ENCODE measurements at places on chromosomes 6 and 20. TPM values are rescaled to one million over a fixed set of nuclear protein-coding genes. Genes with fewer than 3 reads are reported as not detected.

The FGD2 gene
- total RNA-seq: not detected

The RIPOR3 gene
- 2.2 TPM for total RNA-seq

The SLC26A8 gene
- total RNA-seq: under 0.01 TPM

The SYNJ2 gene
- 45.5 TPM for total RNA-seq

The SYCP2 gene
- total RNA-seq: 0.37 TPM

The YTHDF1 gene
- total RNA-seq: 18.0 TPM

The SLC17A2 gene
- not detected for total RNA-seq

The TSPO2 gene
- not detected for total RNA-seq

The RBCK1 gene
- total RNA-seq: 54.0 TPM

The SIRPD gene
- total RNA-seq: not detected

The CHRNA4 gene
- total RNA-seq: not detected

The PHACTR3 gene
- not detected for total RNA-seq

The CRIP3 gene
- total RNA-seq: not detected

The NFYA gene
- 5.9 TPM for total RNA-seq

The PKIB gene
- total RNA-seq: 0.39 TPM

The ZC2HC1B gene
- not detected for total RNA-seq

The MDN1 gene
- 51.4 TPM for total RNA-seq

The PNPLA1 gene
- not detected for total RNA-seq

The DLK2 gene
- not detected for total RNA-seq

The OR2B6 gene
- total RNA-seq: not detected

The MRPL14 gene
- 42.8 TPM for total RNA-seq

The HLA-DPB1 gene
- total RNA-seq: 1.8 TPM

The BAG2 gene
- 24.4 TPM for total RNA-seq

The ATAT1 gene
- total RNA-seq: 4.1 TPM

The RNF182 gene
- 5.5 TPM for total RNA-seq

The EDN1 gene
- total RNA-seq: under 0.01 TPM

The AP5S1 gene
- total RNA-seq: 20.5 TPM

The TRIM15 gene
- not detected for total RNA-seq

The FBXO5 gene
- total RNA-seq: 19.5 TPM

The RAB44 gene
- total RNA-seq: not detected

The CRISP2 gene
- not detected for total RNA-seq

The NRSN1 gene
- not detected for total RNA-seq

The SAMD10 gene
- 1.8 TPM for total RNA-seq

The MYCT1 gene
- not detected for total RNA-seq

The OR12D2 gene
- not detected for total RNA-seq

The SLC32A1 gene
- not detected for total RNA-seq

The FITM2 gene
- total RNA-seq: 11.3 TPM

The JPH2 gene
- 0.20 TPM for total RNA-seq

The ABHD16B gene
- not detected for total RNA-seq

The POLR3F gene
- total RNA-seq: 15.1 TPM

The PDYN gene
- not detected for total RNA-seq

The BPIFB4 gene
- not detected for total RNA-seq

The TRIM31 gene
- total RNA-seq: not detected

The VNN1 gene
- total RNA-seq: not detected

The SPEF1 gene
- total RNA-seq: 0.20 TPM

The AGER gene
- 0.20 TPM for total RNA-seq

The DNAH8 gene
- total RNA-seq: not detected

The BTNL2 gene
- total RNA-seq: not detected

The KIF25 gene
- total RNA-seq: not detected

The SLC35F1 gene
- not detected for total RNA-seq

The CNBD2 gene
- total RNA-seq: 1.8 TPM
